Right ventricle myocardium superior (tissue), 1 donor: ENCODE measurements at places on chromosomes 1 and 21. TPM values are rescaled to one million over a fixed set of nuclear protein-coding genes. Genes with fewer than 3 reads are reported as not detected.

GRCh38 chr1:218348628-218349071, 3.5 kb downstream of the TGFB2 start:
- DNase-seq, result no peak

- no peak for DNase-seq
Observed at GRCh38 chr1:94727846-94728715, 92.1 kb upstream of the SLC44A3 start.

GRCh38 chr1:159831412-159832141, 4.9 kb downstream of the SLAMF8 start:
- no peak for DNase-seq

DNA sequence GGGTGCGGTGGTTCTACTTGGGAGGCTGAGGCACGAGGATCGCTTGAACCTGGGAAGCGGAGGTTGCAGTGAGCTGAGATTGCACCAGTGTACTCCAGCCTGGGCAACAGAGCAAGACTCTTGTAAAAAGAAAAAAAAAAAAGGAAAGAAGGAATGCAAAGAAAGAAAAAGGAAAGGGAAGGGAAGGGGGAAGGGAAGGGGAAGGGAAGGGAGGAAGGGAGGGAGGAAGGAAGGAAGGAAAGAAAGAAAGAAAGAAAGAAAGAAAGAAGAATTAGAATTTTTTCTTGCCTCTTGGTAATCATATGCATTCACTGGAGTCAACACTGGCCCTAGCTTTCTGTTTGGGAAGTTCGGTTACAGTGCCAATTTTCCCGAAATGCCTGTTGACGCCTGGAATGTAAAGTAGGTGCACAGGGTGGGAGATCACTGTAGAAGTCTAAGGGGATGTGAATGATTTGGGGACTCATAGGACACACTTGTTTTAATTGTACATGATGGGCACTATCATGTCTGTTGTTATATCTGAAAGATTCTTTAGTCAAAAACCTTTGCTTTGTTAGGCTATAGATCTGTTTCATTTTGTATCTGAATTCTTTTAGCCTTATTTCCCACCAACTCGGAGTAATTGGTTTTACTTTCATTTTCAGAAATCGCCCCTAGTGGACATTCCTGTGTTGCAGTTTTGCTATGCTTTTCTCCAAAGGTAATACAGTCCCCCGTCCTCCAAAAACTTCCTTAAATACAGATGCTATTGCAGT, 59.8 kb upstream of the MORC3 start:
- DNase-seq, result no peak

DNA sequence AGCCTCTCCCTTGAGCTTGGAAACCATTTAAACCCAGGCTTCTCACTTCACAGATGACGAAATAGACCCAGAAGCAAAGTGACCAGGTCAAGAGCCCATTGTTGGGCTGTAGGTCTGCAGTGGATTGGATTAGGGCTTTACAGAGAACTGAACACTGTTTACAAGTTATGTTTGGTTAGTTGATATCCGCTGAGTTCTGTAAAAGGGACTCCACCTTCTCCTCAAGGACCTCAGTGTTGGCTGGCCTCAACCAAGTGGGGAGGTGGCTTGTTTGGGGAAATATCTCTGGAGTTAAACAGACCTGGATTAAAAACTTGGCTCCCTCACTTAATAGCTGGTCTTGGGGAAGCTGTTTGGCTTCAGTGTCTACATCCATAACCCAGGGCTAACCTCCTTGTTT, 88.1 kb downstream of the UCK2 start:
- no peak for DNase-seq

DNA sequence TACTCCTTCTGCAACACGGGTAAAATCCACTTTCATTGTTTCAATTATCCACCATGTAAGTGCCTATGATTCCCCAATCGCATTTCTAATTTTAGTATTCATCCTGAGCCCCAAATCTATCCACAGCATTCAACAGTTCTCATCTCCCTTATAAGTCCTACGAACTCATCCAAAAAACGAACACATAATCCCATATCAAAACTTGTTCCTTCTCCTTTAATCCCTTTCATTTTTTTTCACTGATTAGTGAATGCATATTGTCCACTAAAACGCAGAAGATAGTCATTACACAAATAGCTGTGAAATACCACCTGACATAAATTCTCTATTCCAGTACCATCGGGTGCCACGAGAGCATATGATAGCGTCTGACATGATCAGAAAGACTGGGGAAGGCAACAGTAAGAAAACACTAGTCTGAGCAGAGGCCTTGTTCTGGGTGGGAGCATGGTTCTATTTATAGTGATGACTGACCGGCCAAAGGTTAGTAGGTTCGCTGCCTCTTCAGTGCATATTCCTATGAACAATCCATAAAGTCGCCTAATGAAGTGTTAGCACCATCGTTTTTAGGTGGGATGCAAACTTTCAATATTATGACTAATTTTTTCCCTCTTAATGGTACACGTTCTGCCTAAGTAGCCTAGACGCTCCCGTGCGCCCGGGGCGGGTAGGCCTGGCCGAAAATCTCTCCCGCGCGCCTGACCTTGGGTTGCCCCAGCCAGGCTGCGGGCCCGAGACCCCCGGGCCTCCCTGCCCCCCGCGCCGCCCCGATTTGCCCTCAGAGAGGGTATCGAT, 648 bp downstream of the ATP5PF start:
- no peak for DNase-seq

DNA sequence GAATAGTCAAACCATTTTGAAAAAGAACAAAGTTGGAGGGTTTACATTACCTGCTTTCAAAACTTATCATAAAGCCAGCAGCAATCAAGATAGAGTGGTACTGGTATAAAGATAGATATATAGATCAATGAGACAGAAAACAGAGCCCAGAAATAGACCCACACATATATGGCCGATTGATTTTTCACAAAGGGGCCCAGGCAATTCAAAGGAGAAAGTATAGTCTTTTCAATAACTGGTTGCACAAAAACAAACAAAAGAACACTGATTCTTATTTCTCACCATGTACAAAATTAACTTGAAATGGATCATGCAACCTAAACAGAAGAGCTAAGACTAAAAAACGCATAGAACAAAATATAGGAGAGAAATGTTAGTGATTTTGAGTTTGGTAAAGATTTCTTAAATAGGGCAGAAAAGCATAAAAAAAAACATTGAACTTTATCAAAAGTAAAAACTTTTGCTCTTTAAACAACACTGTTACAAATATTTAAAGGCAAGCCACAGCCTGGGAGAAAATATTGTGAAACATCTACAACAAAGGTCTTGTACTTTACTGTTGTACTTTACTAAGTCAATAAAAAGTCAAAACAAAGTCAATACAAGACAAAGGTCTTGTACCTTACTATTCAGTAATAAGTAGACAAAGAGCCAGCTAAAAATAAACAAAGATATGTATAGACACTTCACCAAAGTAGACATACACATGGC, 50.2 kb downstream of the ST3GAL3 start:
- DNase-seq, result no peak

- no peak for DNase-seq
Observed at GRCh38 chr21:26379561-26379960, 193.5 kb downstream of the CYYR1 start.

The TSTD1 gene
- total RNA-seq, result 9.3 TPM
